HT1080 (cell line): ENCODE measurements at places on chromosomes 1 and 21. TPM values are rescaled to one million over a fixed set of nuclear protein-coding genes. Genes with fewer than 3 reads are reported as not detected.

- no peak for DNase-seq
These were observed 307.1 kb upstream of the RRP15 start for GRCh38 chr1:217977943-217978342.

- peak; percentile 46 for DNase-seq
These were observed 388.8 kb downstream of the NTNG1 start for GRCh38 chr1:107529511-107530149.

DNA sequence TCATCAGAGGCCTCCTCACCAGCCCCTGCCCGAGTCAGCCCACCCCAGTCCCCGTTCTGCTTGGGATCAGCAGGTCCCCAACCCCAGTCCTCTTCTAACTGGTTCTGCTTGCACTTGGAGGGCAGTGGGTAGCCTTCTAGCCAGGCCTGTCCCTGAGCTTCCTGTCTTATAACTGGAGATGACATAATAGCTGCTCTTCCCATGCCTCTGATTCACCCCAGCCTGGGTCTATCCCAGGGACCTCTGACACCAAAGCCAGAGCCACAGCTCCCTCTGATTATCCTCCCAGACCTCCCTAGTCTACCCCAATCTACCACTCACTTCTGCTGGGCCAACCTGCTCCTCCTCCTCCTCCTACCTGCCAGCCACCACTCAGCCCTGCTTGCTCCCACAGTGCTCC, 31.4 kb downstream of the IQGAP3 start:
- DNase-seq: no peak

DNA sequence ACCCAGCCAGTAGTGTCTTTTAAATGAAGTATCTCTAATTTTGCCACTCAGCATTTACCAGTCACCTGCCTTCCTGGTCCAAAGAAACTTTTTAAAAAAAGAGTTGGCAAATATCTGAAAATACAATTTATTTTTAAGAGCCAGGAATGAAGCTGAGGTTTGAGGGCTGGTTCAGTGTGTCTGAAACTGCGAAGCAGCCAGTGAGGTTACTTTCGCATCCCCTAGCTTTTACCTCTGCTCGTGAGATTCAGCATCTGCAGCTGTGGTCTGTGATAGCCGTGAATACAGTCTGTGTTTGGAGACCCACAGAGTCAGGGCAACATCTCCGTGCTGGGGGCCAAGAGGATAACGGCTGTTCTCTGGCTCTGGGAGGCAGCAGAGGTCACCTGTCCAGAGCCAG, 21.3 kb upstream of the KCNAB2 start:
- no peak for DNase-seq

GRCh38 chr1:247115545-247115944, 11.4 kb upstream of the ZNF669 start:
- DNase-seq: no peak

DNA sequence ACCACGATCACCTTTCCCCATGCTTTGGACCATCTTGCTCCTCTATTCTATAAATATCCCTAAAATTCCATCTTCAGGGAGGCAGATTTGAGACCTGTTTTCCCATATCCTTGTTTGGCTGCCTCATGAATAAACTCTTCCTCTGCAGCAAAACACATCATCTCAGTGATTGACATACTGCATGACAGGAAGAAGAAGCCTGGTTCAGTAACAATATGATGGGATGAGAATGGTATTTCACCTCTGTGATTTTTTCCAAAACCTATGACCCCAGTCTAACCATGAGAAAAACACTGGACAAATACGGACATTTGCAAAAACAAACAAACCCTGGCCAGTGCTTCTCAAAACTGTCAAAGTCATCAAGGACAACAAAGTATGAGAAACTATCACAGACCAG, 53.8 kb upstream of the ZSWIM5 start:
- no peak for DNase-seq

DNA sequence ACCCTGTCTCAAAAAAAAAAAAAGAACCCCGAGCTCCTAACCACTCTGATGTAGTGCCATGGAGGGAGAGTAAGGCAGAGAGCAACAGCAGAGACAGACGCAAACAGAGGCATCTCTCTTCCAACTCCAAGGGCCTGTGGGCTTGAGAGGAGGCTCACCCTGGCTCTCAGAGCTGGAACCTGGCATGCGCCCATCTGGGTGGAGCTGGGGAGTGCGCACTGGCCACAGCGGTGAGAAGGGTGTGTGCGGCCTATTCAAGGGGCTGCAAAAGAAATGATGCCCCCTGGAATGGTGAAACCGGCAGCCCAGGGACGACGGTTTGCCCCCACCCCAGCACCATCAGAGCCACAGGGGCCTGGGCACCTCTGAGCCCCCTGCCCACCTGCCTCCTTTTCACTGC, 17.6 kb downstream of the COL8A2 start:
- no peak for DNase-seq

DNA sequence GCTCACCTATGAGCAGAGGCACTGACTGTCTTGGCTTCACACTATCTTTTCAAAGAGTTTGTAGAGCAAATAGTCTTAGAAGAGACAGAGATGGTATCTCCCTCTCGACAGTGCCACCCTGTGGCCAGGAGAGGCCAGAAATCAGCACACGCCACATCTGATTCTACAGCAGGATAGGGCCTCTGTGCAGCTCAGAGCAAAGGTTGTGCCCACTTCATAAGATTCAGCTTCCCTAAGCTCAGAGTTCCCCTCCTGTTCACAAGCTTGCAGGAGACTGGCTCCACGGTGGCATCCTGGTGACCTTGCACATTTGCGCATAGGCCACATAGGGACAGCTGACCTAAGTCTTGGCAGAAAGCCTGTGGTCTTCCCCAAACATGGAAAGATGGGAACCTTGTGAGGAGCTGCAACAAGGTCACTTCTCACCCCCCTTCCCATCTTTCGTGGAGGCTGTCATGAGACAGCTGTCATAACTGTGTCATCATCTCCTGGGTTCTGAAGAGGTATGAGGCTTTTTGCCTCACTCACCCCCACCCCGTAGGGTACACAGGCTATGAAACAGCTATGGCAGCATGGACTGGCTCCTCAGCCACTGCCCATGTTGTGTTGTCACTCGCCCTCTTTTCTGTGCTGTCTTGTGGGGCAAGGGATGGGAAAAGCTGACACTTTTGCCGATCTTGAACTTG, 3.0 kb downstream of the ITLN2 start:
- DNase-seq: peak; percentile 61

- peak; percentile 76 for DNase-seq
These were observed 102.1 kb downstream of the TYW3 start for GRCh38 chr1:74835051-74835450.

- no peak for DNase-seq
These were observed 33.1 kb upstream of the ZNF644 start for GRCh38 chr1:91054780-91055481.

- DNase-seq: no peak
These were observed 409.9 kb upstream of the C1orf87 start for GRCh38 chr1:60483509-60483908.

- no peak for DNase-seq
These were observed 33.1 kb downstream of the LRRC71 start for GRCh38 chr1:156953571-156953970.

DNA sequence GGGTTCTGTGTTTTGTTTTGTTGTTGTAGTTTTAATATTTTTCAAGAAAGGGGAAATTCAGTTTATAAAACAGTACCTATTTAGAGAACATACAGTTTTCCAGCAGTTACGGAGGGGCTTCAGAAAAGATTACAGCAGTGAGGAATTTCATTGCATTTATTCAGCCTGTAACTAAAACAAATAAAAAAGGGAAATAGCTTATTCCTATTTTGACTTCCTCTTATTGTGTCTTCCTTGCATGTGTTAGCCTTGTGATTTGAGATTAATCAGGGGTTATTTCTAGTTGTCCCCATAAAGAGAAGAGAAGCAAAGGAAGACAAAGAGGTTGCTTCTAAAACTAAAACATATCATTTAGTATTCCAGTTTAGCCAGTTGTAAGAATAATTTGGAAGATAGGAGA, 35.0 kb downstream of the CTTNBP2NL start:
- no peak for DNase-seq

DNA sequence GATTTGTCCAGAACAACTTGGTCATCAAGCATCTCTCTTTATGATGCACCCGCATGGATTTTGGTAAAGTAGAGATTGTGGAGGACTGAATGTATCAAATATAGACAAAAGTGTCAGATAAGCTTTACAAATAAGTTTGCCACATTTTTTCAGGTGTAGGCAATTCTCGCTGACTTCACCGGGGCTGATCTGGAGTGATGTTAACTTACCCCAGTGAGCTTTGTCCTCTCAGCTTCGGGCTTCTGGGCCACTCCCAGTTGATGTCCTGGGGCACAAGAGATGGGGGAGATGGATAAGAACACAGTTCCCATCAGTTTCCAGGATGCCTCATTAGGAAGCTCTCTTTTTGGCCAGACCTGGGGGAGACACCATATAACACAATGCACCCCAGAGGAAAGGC, 117.7 kb downstream of the ETS2 start:
- no peak for DNase-seq

GRCh38 chr21:28142697-28143096, 850.0 kb downstream of the LTN1 start:
- DNase-seq: peak; percentile 80

- DNase-seq: no peak
These were observed 411.3 kb downstream of the DISC1 start for GRCh38 chr1:232037774-232038388.

DNA sequence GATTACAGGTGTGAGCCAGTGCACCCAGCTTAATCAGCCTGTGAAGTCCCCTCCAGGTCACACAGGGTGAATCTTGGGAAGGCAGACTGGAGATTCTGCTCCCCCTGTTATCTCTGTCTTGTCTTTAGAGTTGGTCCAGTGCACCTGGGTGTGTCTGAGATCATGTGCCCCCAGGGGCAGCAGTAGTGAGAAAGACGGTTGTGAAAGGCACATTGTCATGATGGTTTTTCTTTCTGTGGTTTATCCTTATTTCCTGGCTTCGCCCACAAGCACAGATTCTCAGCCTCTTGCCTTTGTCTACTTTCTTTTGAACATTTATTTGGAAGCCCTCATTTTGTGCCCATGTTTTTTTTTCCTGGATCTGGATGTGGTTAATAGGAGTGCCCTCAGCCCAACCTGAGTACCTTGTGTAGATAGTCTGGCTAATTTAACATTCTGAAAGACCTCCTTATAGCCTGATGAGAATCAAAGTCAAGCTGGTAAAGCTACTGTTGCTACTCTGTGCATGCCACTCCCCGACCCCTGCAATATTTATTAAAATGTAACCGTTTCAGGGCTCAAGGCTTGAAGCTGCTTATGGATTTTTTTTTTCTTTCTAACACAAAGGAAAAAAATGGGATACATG, 23.7 kb downstream of the UCK2 start:
- DNase-seq: peak; percentile 91

DNA sequence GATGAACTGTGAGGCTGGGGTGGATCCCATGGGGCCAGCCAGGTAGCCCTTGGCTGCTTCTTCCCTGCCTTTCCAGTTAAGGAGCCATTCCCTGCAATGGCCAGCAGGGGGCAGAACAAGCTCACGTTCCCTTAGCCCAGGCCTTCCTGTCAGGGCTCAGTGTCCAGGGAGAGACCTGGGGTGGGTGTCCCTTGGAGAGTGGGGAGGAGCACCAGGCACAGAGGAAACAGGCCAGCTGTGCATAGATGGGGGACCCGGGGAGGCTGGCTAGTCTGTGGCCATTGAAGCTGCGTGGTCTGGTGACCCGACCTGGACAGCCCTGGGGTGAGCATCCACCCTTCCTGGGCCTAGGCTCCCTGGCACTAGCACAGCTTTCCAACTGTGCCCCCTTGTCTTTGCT, 13.2 kb upstream of the EPS8L3 start:
- DNase-seq: peak; percentile 70

DNA sequence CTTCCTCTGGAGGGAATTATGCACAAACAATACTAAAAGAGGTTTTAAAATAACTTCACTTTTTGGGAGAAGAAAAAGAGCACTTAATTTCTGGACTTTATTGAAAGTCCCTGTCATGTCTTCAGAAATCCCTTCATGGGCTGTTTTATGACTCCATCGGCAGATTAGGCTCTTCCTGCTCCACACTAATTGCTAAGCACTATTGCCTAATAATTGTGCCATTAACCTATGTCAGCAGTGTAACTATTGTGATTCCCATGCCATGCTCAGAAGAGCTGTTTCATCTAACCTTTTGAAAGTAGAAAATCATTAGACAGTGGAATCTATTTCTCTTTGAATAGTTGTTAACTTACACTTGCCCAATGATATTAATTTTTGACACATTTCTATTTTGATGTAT, 489.3 kb upstream of the RUNX1 start:
- no peak for DNase-seq

- DNase-seq: no peak
These were observed 52.7 kb upstream of the RBM34 start for GRCh38 chr1:235213752-235214151.

DNA sequence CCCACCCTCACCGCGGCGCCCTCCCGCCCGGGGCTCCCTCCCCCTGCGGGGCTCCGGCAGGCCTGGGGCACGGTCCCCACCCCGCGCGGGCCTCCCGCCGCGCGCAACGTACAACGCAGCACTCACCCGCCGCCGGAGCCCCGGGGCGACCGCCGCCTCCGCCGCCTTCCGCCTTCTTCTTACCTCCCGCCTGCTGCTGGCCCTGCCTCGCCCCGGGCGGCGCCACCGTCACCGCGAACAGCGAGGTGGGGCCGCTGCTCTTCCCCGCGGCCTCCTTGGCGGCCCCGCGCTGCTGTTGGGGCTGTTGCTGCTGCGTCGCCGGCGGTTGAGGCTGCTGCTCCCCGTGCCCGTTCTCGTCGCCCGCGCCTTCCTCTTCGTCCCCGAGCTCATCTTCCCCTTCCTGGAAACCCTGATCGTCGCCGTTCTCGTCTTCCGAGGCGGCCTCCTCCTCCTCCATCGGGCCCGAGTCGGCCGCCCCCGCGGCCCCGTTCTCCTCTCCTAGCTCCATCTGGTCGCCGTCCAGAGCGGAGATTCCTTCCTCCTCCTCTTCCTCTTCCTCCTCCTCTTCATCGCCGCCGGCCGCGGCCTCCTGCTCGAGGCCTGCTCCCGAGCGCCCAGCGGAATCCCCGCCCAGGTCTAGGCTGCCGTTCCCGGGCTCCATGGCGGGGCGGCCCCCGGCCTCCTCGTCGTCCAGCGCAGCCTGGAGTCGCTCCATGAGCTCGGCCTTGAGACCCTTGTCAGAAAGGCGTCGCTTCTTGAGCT, 671 bp downstream of the HNRNPU start:
- peak; percentile 8 for DNase-seq

- no peak for DNase-seq
These were observed 1.3 kb downstream of the PLA2G2E start for GRCh38 chr1:19922015-19922688.

KCNE1 gene
- not detected in 2 replicates for total RNA-seq

FCRL6 gene
- total RNA-seq: 0.33 and 1.5 TPM in 2 replicates

ZBED6 gene
- 3.2 and 8.1 TPM in 2 replicates for total RNA-seq

FCGR2B gene
- total RNA-seq: 0.13 TPM in 1 of 2 replicates, not detected in the other

SLFNL1 gene
- total RNA-seq: 0.17 TPM in 1 of 2 replicates, not detected in the other

FABP3 gene
- total RNA-seq: not detected in 2 replicates

KLHDC9 gene
- 0.51 and 1.0 TPM in 2 replicates for total RNA-seq

TNFRSF4 gene
- total RNA-seq: 0.88 TPM in 1 of 2 replicates, not detected in the other
